SJCRH30 (cell line): ENCODE measurements at places on chromosomes 2 and 18. TPM values are rescaled to one million over a fixed set of nuclear protein-coding genes. Genes with fewer than 3 reads are reported as not detected.

DNA sequence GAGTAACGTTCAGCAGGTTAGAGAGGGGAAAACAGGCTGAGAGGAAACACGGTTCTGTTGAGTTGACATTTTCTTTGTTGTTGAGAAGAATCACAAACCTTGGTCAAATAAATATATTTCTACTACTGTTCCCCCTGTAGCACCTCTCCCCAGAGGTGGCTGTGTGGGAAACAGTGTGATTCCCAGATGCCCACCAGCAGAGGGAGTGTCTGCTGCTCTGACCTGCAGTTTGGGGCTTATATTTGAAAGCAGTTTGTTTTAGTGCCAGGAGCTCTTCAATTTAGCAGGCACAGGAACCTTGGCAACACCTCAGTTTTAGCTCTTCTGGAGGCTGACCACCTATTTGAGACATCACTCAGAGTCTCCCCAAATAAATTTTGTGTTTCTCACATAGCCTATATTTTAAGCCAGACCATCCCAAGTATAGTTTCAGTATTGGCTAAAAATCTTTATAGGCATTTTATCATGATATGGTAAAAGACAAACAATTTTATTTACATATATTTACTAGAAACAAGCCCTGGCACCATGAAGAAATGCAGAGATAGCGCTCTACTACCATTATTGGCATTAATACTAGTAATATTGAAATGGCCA, 75.7 kb downstream of the PIK3C3 start:
- H3K36me3 ChIP-seq: 0 out of 2 replicates have a peak, but pooled peaks cover 6% of the 10 kb centered on the region
- no peaks in the 10 kb centered on the region for H3K27me3 ChIP-seq
- DNase-seq: no peak
- no peaks in the 10 kb centered on the region for H3K4me1 ChIP-seq
- no peak overlapping the region for H3K27ac ChIP-seq

GRCh38 chr2:171044416-171044815, 115.4 kb downstream of the GORASP2 start:
- H3K4me1 ChIP-seq: no peaks in the 10 kb centered on the region
- no peak overlapping the region for H3K27ac ChIP-seq
- peaks cover 41% of the 10 kb centered on the region for H3K36me3 ChIP-seq
- DNase-seq: no peak
- no peaks in the 10 kb centered on the region for H3K27me3 ChIP-seq

GRCh38 chr18:12518326-12518725, 110.6 kb downstream of the PRELID3A start:
- H3K4me1 ChIP-seq: 0 out of 2 replicates have a peak, but pooled peaks cover 4% of the 10 kb centered on the region
- no peak overlapping the region for H3K27ac ChIP-seq
- DNase-seq: no peak
- H3K36me3 ChIP-seq: no peaks in the 10 kb centered on the region

- H3K27me3 ChIP-seq: no peaks in the 10 kb centered on the region
- DNase-seq: no peak
- H3K27ac ChIP-seq: no peak overlapping the region
Observed at GRCh38 chr2:144407262-144407661, 112.7 kb downstream of the ZEB2 start.

DNA sequence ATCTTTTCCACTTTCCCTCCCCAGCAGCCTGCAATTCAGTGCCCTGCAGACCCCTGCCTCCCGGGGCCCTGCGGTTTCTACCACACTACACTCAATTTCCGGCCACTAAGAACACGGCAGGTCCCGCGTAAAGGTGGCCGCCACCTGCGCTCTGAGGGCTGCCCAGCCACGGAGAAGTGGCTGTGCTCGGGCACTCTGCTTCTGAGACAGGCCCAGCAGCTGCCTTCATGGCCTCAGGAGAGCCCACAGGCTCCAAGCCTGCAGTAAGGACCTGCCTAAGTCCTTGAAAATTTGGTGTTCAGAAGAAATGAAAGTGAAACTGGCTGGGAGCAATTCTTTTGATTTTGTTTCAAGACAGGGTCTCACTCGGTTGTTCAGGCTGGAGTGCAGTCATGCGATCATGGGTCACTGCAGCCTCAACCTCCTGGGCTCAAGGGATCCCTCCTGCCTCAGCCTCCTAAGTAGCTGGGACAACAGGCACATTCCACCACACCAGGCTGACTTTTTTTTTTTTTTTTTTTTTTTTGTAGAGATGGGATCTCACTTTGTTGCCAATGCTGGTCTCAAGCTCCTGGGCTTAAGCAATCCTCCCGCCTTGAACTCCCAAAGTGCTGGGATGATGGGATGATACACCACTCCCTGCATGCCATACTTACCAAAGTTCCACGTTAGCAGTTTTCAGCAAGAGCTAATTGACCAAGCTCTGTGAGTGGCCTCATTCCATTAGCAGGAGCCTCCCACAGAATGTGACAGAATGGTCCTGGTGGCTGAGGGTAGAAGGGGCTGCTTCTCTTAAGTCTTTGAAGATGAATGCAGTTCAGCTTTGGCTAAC, 14.6 kb upstream of the ALPP start:
- H3K4me1 ChIP-seq: no peaks in the 10 kb centered on the region
- H3K36me3 ChIP-seq: no peaks in the 10 kb centered on the region
- H3K27ac ChIP-seq: no peak overlapping the region

DNA sequence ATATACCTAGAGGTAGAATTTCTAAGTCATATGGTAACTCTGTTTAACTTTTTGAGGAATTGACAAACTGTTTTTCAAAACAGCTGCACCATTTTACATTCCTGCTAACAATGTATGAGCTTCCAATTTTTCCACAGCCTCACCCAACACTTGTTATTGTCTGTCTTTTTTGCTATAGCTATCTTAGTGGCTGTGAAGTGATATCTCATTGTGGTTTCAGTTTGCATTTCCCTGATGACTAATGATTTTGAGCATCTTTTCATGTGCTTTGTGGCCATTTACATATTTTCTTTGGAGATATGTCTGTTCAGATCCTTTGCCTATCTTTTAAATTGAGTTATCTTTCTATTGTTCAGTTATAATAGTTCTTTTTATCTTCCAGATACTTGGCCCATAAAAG, 273.8 kb downstream of the AGPS start:
- peak; percentile 60 for DNase-seq
- H3K4me1 ChIP-seq: peaks cover 55% of the 10 kb centered on the region
- H3K27me3 ChIP-seq: no peaks in the 10 kb centered on the region
- no peak overlapping the region for H3K4me3 ChIP-seq

- H3K36me3 ChIP-seq: no peaks in the 10 kb centered on the region
- H3K4me3 ChIP-seq: no peak overlapping the region
- peak; percentile 65 for DNase-seq
- H3K27ac ChIP-seq: no peak overlapping the region
- peaks cover 42% of the 10 kb centered on the region for H3K4me1 ChIP-seq
Observed at GRCh38 chr2:98476192-98476868, 31.7 kb downstream of the INPP4A start.

DNA sequence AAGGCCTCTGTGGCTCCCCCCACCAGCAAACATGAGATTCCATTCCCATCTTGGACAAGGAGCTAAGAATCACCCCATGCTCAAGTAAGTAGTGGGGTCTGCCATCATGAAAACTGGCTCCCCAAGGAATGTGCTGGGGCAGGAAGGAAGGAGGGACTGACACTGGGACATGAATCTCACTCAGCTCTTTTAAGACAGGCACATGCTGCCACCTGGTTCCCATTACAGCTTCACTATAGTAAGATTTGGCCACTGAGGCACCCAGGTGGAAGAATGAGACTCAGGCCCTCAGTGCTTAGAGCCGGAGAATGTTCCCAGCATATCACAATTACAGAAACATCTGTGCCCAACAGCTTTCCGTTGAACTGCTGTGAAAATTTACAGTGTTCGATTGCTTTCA, 38.7 kb downstream of the OSR1 start:
- no peak overlapping the region for H3K27ac ChIP-seq
- no peaks in the 10 kb centered on the region for H3K4me1 ChIP-seq
- H3K27me3 ChIP-seq: no peaks in the 10 kb centered on the region
- no peaks in the 10 kb centered on the region for H3K36me3 ChIP-seq
- DNase-seq: no peak

GRCh38 chr2:63681896-63682295, 93.1 kb downstream of the MDH1 start:
- no peaks in the 10 kb centered on the region for H3K4me1 ChIP-seq
- no peak overlapping the region for H3K4me3 ChIP-seq
- no peaks in the 10 kb centered on the region for H3K36me3 ChIP-seq
- H3K27me3 ChIP-seq: no peaks in the 10 kb centered on the region

DNA sequence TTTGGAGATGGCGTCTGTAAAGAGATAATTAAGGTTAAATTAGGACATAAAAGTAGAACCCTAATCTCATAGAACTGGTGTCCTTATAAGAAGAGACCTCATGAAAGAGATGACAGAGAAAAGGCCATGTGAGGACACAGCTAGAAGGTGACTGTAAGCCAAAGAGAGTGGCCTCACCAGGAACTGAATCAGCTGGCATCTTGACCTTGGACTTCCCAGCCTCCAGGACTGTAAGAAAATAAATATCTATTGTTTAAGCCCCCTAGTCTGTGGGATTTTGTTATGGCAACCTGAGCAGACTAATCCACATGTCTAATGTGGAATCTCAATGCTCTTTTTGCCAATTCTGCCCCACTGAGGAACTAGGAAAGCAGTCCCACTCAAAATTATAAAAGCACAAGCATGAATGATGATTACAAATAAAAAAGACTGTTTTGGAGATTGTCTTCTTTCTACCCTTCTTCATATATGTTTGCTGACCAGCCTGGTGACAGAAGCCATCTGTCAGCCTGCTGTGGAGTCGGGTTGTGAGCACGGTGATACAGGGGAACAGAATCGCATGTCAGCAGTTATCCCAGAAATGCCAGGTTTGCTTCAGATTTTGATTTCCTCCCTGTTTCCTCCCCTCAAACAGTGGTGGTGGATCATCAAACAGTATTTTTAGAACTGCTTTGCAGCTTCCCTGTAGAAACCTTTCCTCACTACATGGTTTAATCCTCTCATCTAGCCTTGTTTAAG, 54.2 kb downstream of the INPP4A start:
- peak overlapping the region; percentile 79 for H3K27ac ChIP-seq
- H3K36me3 ChIP-seq: no peaks in the 10 kb centered on the region
- DNase-seq: peak; percentile 66

DNA sequence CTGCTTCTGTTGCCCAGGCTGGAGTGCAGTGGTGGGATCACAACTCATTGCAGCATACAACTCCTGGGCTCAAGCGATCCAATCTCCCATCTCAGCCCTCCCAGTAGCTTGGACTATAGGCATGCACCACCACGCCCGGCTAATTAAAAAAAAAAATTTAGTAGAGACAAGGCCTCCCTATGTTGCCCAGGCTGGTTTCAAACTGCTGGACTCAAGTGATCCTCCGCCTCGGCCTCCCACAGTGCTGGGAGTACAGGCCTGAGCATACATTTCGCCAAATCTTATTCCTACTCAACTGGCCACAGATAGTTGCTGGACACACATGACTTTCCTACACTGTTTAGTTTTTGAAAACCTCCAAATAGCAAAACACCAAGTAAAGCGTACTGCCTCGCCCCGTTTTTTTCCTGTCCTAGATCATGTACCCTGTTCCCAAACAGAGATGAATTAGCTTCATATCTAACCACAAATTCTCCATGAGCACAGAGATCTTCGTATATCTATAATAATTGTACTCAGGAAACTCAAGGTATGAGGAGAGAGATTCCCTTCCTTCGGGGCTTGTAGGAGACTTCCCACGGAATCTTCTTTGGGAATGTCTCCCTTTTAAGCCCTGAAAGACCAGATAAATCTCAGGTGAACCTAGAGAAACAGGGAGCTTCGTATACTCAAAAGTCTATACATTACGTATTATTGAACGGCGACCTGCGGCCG, 598 bp upstream of the C2orf69 start:
- no peaks in the 10 kb centered on the region for H3K27me3 ChIP-seq
- peak overlapping the region; percentile 80 for H3K27ac ChIP-seq
- no peaks in the 10 kb centered on the region; the same call in 1 of the 2 replicates for H3K4me1 ChIP-seq
- DNase-seq: no peak

DNA sequence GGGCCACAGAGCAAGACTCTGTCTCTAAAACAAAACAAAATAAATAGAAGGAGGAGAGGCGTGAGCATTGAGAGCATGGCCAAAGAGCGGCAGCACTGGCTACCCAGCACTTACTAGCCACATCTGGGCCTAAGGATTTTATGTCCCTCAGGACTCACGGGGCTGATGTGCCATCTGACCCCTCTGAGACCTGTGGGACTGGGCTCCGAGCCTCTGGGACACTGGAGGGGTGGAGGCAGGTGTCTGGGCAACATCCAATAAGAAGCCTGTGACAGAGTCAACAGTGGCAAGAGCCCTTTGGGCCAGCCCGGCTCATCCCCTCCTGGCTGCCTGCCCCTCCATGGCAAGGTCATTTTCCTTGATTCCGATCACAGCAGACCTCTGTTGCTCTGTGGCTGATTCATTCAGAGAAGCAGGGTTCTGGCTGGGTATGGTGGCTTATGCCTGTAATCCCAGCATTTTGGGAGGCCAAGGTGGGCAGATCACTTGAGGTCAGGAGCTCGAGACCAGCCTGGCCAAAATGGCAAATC, 60.7 kb downstream of the RRM2 start:
- H3K27ac ChIP-seq: no peak overlapping the region
- peaks cover 7% of the 10 kb centered on the region for H3K4me1 ChIP-seq
- DNase-seq: no peak
- H3K27me3 ChIP-seq: no peaks in the 10 kb centered on the region

GRCh38 chr2:228698963-228699362, 517.5 kb upstream of the SPHKAP start:
- H3K36me3 ChIP-seq: no peaks in the 10 kb centered on the region
- no peak overlapping the region for H3K4me3 ChIP-seq
- DNase-seq: no peak
- no peaks in the 10 kb centered on the region for H3K27me3 ChIP-seq
- no peak overlapping the region for H3K27ac ChIP-seq

GRCh38 chr2:123086613-123087385, 938.3 kb upstream of the CNTNAP5 start:
- no peaks in the 10 kb centered on the region for H3K27me3 ChIP-seq
- H3K4me1 ChIP-seq: no peaks in the 10 kb centered on the region
- H3K27ac ChIP-seq: no peak overlapping the region
- no peak overlapping the region for H3K4me3 ChIP-seq
- no peaks in the 10 kb centered on the region for H3K36me3 ChIP-seq
- no peak for DNase-seq

- peak within 1 kb of the TSS; percentile 82 for H3K27ac ChIP-seq
- peaks cover 7% of the 10 kb centered on the region; the same call in 1 of the 2 replicates for H3K4me1 ChIP-seq
- H3K4me3 ChIP-seq: peak within 1 kb of the TSS; percentile 71
- no peaks in the 10 kb centered on the region for H3K27me3 ChIP-seq
- DNase-seq: peak; percentile 95
- peaks cover 37% of the 10 kb centered on the region for H3K36me3 ChIP-seq
Observed at GRCh38 chr2:119366649-119367471, at the start of the genes C2orf76 and DBI. C2orf76 (minus strand) TSS chr2:119366834; CDS start chr2:119339959, 26,875 bp downstream. DBI (plus strand) TSS chr2:119366977; CDS start chr2:119367052, 75 bp downstream.

DNA sequence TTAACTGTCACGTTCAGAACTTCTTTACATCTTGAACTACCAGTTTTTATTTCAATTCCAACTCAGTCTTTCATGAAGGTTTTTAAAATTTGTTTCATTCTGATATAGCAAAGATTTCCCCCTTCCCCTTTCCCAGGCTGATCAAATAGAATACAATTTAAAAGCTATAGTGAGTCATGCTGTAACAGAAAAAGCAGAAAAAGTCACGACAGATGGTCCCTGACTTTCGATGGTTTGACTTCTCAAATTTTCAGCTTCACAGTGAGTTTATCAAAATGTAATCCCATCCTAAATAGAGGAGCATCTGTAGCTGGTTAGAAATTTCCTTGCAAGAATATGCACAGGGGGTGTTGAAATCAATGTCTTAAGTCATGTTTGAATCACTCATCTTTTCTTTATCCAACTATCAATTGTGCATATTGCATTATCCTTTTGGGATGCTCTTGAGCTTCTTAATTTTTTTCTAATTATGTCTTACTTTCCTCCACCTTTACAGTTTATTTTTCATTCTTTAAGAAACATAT, 500.3 kb downstream of the LRP1B start:
- no peak overlapping the region for H3K4me3 ChIP-seq
- no peak overlapping the region for H3K27ac ChIP-seq
- peaks cover 8% of the 10 kb centered on the region for H3K4me1 ChIP-seq
- H3K27me3 ChIP-seq: no peaks in the 10 kb centered on the region
- DNase-seq: no peak
- no peaks in the 10 kb centered on the region for H3K36me3 ChIP-seq

The SLC14A1 gene
- not detected in 2 replicates for total RNA-seq

The CIDEA gene
- not detected in 2 replicates for total RNA-seq

The FOXD4L1 gene
- total RNA-seq: 0.43 and 1.0 TPM in 2 replicates

The RAB6C gene
- not detected in 2 replicates for total RNA-seq

The DCDC2C gene
- not detected in 2 replicates for total RNA-seq
